ENCODE measurements at places on chromosomes 6 and 20. TPM values are rescaled to one million over a fixed set of nuclear protein-coding genes. Genes with fewer than 3 reads are reported as not detected.

The OR2H1 gene
- not detected for polyA plus RNA-seq

The NFKBIE gene
- polyA plus RNA-seq, result 12.1 TPM

The CTCFL gene
- 2.2 TPM for polyA plus RNA-seq

The PTP4A1 gene
- 50.2 TPM for polyA plus RNA-seq

The PLA2G7 gene
- 2.7 TPM for polyA plus RNA-seq

The SLC17A1 gene
- 24.6 TPM for polyA plus RNA-seq

The SIRPA gene
- polyA plus RNA-seq, result 29.9 TPM

The KHDC1 gene
- 8.5 TPM for polyA plus RNA-seq
